ENCODE measurements at places on chromosomes 12 and 14. TPM values are rescaled to one million over a fixed set of nuclear protein-coding genes. Genes with fewer than 3 reads are reported as not detected.

- DNase-seq = peak; percentile 74
Observed at GRCh38 chr14:104154246-104154645, 15.9 kb downstream of the KIF26A start.

Gene SLC5A8
- 2.8 TPM for total RNA-seq

DNA sequence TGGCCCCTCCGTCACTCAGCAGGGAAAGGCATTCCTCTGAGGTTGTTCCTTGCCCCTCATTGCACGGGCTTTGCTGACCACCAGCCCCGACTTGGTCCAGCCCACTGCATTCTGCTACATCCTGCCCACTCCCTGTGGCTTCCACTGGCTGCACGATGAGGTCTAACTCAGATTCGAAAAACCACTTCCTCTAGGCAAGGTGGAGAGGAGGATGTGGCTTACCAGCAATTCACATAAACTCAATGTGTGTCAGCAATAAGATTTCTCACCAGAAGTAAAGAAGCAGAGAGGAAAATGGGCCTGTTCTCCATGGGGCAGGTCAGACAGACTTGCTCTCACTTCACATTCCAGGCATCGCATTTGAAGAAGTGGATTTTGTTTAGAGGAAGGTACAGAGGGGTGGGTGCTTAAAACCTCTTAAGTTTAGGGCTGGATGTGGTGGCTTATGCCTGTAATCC, 14.7 kb downstream of the GPR68 start:
- no peak for DNase-seq

Gene EIF2S3B
- total RNA-seq = not detected

Gene MMP17
- total RNA-seq = 6.8 TPM

DNA sequence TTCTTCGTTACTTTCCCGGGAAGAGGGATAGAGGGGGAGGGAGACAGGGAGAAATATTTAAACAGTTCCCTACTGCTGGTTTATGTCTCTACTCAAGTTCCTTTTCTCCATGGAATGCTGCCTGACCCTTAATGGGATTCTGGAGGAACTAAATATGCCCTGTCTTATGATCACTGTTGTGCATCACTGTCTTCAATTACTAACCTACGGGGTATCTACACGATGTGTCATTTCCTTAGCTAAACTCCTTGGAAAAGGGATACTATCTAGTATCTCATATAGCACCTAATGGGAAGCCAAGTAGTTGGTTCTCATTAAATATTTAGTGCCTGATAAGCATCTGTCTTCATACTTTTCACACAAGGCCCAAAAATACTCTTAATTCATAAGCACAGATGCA, 37.5 kb upstream of the FBLN5 start:
- DNase-seq = no peak

- no peak for DNase-seq
Observed at GRCh38 chr12:105406497-105406896, 76.0 kb downstream of the C12orf75 start.

- no peak for DNase-seq
Observed at GRCh38 chr14:102323102-102323501, 3.6 kb downstream of the ZNF839 start.

DNA sequence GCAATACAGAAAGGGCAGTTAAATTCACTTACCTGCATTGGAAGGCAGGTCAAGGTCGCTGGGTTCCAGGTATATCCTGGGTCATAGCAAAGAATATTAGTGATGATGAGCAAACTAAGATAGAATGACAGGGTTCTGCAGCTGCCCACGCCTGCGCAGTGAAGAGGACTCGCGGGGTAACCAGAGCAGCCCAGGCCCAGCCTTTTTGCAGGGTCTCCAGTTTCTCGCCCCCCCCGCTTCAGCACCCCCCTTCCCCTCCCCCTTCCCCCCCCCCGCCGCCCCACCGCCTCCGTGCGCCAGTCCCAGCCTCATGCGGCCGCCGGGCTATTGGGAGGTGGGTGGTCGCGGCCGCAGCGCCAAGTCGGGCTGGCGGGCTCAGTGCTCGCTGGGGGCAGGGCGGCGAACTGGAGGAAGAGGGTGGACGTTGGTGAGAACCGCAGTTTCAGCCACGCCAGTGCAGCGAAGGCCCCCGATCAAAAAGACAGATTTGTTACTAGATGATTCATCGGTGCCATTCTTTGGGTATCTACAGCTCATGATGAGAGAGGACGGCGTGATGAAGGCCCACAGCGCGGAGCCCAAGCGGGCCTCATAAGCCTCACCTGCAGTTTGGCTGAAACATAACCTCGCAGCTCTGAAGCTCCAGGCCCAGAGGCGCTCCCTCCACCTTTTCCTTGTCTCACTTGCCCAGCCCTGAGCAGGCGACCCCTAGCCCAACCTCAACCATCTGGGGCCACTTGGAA, 20.2 kb downstream of the SLC2A3 start:
- DNase-seq = peak; percentile 81

GRCh38 chr12:96502477-96502876, 13.1 kb downstream of the CFAP54 start:
- DNase-seq = no peak

GRCh38 chr12:122894193-122895121, 1.5 kb downstream of the VPS37B start:
- peak; percentile 77 for DNase-seq

DNA sequence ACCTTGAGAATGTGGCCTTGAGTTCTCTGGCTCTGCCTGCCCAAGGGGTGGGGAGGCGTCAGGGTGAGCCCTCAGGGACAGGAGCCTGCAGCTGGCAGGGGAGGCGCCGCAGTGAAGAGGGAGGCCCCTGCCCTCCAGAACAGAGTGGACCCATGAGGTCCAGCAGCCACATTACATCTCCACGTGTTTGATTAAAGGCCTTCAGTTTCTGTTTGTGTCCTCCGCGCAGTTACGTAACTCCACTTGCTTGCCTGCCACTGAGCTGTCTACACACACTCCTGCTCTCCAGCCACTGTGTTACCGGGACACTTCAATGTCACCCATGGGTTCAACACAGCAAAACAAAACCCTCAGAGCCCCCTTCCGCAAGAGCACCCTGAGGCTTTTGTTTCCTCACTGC, 70.4 kb downstream of the CHGA start:
- peak; percentile 86 for DNase-seq

- no peak for DNase-seq
Observed at GRCh38 chr12:108345716-108346633, 6.9 kb upstream of the CMKLR1 start.

DNA sequence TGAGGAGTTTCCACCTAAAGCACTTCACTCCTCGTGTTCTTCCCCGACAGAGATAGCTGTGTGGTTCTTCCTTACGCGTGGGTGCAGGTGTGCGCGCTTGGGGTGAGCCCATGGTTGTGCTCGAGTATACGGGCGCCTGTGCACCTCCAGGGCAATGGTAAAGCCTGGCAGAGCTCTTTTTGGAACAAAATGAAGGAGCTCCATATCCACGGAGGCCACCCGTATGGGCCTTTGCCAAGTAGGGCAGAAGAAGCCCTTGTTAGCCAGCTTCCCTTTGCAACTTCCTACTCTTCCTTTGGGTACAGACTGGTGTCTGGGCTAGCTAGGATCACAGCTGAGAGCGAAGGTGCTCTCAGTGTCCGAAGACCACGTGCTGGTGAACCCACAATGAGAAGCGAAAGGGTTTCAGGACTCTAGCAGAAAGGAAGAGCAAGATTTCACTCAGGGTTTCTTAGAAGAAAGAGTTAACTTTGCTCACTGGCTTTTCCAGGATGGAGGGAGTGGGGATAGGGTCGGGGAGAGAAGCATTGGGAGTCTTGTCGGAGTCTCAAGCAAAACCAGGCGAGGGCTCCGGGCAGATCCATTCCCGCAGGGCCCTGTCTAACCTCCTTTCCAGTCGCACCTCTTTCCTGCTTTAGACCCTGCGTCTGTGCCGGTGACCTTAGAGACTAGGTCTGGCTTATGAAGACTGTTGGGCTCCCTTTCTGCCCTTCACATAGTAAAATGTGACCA, 960 bp upstream of the LRFN5 start:
- DNase-seq = no peak

- DNase-seq = peak; percentile 87
Observed at GRCh38 chr12:1639538-1639937, 10.5 kb downstream of the WNT5B start.

- DNase-seq = no peak
Observed at GRCh38 chr12:3559601-3560294, 68.7 kb downstream of the PRMT8 start.

GRCh38 chr12:95066091-95066855, 7.1 kb downstream of the NR2C1 start:
- no peak for DNase-seq

Gene METTL17
- total RNA-seq = 62.9 TPM

DNA sequence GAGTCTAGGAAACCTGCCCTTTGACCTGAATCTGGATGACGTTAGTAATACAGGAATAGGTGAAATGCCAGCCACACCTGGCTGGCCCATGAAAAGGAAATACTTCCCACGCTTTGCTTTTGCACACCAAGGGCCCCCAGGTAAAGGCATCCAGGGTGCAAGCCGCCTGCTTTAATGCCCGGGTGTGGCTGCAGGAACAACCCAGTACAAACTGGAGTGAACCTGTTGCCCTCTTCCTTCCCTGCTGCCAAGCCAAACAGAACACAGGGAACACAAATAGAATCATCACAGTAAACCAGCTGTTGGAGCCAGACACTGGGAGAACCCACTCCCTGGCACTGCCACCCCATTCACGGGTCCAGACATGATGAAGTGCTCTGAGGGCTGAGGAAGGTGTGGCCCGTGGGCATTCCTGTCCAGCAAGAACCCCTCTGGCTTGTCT, 24.2 kb upstream of the FOS start:
- DNase-seq = no peak

GRCh38 chr14:59278111-59278510, 89.6 kb downstream of the DAAM1 start:
- DNase-seq = no peak

DNA sequence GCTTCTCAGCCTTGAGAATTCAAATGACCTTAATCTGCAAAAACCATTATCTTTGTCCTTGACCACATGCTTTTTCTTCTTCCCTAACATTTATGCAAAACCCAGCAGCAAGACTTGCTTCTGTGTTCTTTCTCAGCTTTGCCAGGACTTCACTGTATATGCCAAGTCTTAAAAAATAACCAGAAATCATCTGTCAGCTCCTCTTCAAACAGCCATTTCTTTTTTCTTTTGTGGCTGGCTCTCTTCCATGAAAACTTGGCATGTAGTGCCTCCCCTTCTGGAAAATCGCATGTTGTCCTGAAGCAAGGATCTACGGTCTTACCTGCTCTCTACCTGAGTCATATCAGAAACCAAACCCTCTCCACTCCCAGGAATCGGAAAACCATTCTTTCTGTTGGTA, 364.9 kb downstream of the RPS29 start:
- DNase-seq = no peak

- DNase-seq = no peak
Observed at GRCh38 chr12:2960996-2961616, 1.9 kb downstream of the TEAD4 start.

DNA sequence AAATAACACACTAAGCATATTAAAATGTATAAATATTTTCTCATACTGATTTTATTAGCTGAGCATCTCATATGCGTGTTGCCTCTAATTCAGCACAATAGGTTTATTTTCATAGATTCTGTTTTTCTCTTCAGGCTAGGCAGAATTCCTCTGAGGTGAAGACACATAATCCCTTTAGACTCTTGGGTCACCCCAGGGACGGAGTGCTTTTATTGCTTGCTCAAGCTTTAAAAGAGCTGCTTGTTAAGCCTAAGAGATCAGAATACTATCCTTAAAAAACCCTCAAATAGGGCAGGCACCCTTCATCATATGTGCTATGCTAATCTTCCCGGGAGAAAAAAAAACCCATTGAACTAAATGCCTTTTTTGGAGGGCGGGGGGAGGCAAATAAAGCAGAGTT, 390.1 kb downstream of the KCNH5 start:
- DNase-seq = no peak

Gene SGPP1
- total RNA-seq = 24.2 TPM

DNA sequence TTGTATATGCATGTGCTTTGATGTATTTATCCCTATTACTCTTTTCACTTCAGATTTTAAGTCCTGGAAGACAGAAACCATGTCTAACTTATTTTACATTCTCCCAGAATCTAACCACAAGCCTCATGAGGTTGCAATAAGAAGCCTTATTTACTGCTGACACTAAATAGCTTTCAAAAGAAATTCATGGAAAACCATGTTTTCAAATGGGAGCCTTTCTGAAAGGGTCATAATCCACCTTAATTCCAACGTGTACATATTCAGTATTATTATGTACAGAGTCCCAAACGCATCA, 34.4 kb downstream of the CORO1C start:
- DNase-seq = no peak

Gene NEUROD4
- not detected for total RNA-seq

DNA sequence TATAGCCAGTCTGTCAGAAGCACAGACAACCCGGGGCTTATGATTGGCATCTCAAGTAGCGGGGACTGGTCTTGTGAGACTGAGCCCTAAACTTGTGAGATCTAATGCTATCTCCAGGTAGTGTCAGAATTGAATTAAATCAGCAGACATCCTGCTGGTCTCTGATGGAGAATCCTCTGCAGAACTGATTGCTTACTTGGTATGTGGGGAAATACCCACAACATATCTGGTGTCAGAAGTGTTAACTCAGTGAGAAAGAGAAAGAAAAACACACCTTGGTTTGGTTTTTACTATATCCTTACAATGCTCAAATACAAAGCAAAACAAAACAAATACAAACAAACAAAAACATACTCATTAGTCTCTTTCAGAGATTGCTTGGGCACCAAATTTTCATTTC, 10.0 kb downstream of the SEL1L start:
- no peak for DNase-seq

Gene OTUB2
- total RNA-seq = 1.2 TPM

Gene ALDH1L2
- total RNA-seq = 3.7 TPM

Gene SLC25A47
- not detected for total RNA-seq

DNA sequence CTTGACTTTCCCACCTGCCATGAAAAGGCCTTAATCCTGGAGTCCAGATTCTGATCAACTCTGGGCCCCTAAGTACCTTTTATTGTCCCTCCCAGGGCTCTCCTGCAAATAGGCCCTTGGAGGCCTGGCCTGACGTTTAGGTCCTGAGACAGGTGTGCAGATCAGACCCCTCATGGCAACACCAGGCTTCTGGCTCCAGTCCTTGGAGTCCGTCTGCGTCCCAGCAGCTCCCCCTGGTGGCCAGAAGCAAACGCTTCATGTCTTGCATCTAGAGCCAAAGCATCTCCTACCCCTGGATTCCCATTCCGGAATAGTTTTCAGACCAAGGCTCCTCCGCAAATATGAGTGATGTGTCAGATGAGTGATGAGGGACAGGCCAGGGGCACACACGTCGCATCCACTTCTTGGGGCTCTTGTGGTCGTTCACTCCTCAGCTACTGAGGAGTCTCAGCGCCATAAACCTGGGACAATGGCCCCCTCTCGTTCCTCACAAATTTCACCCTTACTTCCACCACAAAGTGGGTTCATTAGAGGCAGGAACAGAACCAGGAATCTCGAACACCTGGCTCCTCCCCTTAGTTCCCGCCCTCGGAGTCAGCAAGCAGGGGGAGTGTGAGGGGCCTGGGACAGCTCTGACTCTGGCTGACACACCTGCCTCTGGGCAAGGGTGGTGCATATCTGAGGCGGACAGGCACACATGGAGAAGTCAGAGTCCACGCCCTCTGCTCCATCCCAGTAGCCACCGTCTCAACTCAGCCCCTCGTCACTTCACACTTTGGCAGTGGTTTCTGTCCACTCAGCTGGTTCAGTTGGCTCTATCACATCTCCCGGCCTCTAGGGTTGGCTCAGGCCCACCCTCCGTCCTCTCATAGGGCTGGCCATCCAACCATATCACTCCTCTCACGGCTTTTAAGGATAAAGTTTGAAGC, 77.9 kb upstream of the PWP1 start:
- no peak for DNase-seq
